ENCODE measurements at places on chromosomes 7 and 10.

GRCh38 chr10:59873896-59874295 lies 32.5 kb downstream of the CCDC6 start:
- no peak for DNase-seq

- no peak for DNase-seq
These were observed 38.4 kb downstream of the PLPP4 start for GRCh38 chr10:120495226-120496009.

DNA sequence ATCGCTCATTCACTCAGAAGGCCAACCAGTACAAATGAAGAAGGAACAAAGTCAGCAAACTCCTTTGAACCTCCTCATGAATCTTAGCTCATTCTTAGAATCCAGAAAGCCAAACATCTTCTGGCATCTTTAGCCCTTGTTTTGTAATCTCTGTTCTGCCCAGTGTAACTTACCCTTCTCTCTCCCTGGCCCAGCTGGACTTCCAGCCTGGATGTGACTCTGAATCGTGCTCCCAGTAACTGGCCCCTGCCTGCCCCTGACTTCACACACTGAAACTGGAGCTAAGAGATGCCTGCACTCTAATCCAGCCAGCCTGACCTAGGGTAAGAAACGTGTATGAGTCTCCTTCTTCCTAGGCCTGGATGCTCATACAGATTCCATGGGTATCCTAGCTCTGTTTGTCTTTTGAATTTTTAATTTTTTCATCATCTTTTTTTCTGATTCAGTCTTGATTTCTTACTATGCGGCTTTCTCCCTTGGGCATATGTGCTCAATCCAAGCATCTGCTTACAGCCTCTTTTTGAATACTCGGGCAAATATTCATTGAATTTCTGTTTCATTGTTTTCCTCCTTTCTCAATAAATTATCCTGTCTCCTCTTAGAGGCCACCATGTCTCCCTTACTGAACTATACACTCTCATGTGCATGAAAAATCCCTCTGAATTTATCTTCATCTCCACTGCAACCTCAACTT lies 845.6 kb upstream of the AUTS2 start:
- DNase-seq, result no peak

GRCh38 chr10:116272440-116273283 lies at the start of gene GFRA1:
Gene GFRA1 (minus strand): TSS chr10:116273206. CDS start chr10:116272029, 1,177 bp downstream.
- DNase-seq, result no peak

DNA sequence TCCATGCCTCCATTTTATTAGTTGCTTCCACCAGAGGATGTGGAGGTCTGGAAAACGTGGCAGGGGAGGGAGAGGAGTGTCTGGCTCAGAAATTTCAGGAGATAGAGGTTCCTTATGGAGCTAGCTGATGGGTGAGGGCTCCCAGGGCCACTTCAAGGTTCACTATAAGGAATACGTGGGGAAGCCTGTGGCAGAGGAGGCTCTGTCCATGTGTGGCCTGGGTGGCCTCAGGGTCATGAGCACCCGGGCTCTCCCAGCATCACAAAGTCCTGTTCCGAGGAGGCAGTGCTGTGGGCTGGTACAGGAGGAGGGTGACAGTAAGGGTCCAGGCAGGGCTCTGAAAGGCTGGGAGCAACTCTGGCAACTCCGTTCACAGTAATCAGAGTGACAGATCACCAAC lies 24.6 kb downstream of the ARHGAP22 start:
- DNase-seq, result no peak
